ENCODE measurements at places on chromosomes 6 and 20. TPM values are rescaled to one million over a fixed set of nuclear protein-coding genes. Genes with fewer than 3 reads are reported as not detected.

Gene ETV7
- 0.29 TPM for total RNA-seq

Gene MYLK4
- 0.61 TPM for total RNA-seq

Gene SLC22A16
- total RNA-seq: 1.4 TPM

Gene HMGCLL1
- 0.29 TPM for total RNA-seq

Gene FOXS1
- not detected for total RNA-seq

Gene SOBP
- 11.0 TPM for total RNA-seq

Gene WFDC2
- total RNA-seq: not detected

Gene PLA2G7
- total RNA-seq: 8.1 TPM

Gene TTPAL
- total RNA-seq: 19.8 TPM

Gene TRAPPC3L
- not detected for total RNA-seq

Gene ADGB
- total RNA-seq: not detected

Gene CCM2L
- 10.4 TPM for total RNA-seq

Gene TRDN
- total RNA-seq: 0.77 TPM

Gene LTV1
- 31.4 TPM for total RNA-seq

Gene KCTD20
- 81.7 TPM for total RNA-seq

Gene PLCB4
- 5.3 TPM for total RNA-seq

Gene PGC
- not detected for total RNA-seq

Gene PRKN
- 10.1 TPM for total RNA-seq

Gene TTK
- total RNA-seq: 0.58 TPM

Gene BTN1A1
- total RNA-seq: not detected

Gene PSORS1C1
- total RNA-seq: 0.45 TPM

Gene SNAP91
- total RNA-seq: 0.48 TPM

Gene DLK2
- not detected for total RNA-seq

Gene C20orf202
- total RNA-seq: 0.32 TPM

Gene C6orf163
- total RNA-seq: 3.1 TPM

Gene BPIFA1
- not detected for total RNA-seq

Gene SMIM28
- total RNA-seq: not detected

Gene FUT9
- total RNA-seq: not detected

Gene PDYN
- total RNA-seq: not detected

Gene COX4I2
- 2.3 TPM for total RNA-seq

Gene TBXT
- not detected for total RNA-seq

Gene CCN6
- total RNA-seq: not detected

Gene TPBG
- total RNA-seq: 15.0 TPM

Gene HLA-C
- total RNA-seq: 425 TPM

Gene GPR6
- total RNA-seq: not detected

Gene NINL
- total RNA-seq: 5.0 TPM

Gene SMLR1
- total RNA-seq: not detected

Gene PNPLA1
- total RNA-seq: 0.32 TPM

Gene SIRPB1
- total RNA-seq: 7.6 TPM

Gene SIRPD
- 0.42 TPM for total RNA-seq

Gene SLC17A1
- total RNA-seq: not detected

Gene IRF4
- 6.3 TPM for total RNA-seq

Gene GTPBP2
- total RNA-seq: 101 TPM

Gene KCNB1
- 43.0 TPM for total RNA-seq

Gene TMEM200A
- 4.3 TPM for total RNA-seq

Gene MBOAT1
- total RNA-seq: 6.3 TPM

Gene PDE7B
- 5.4 TPM for total RNA-seq

Gene CRISP3
- total RNA-seq: not detected
